ENCODE measurements at places on chromosomes 3 and 15. TPM values are rescaled to one million over a fixed set of nuclear protein-coding genes. Genes with fewer than 3 reads are reported as not detected.

C2CD4B gene
- not detected for total RNA-seq

MESP2 gene
- not detected for total RNA-seq

LRRIQ4 gene
- 0.14 TPM for total RNA-seq

ATP8B4 gene
- total RNA-seq, result 2.7 TPM

ANKDD1A gene
- 3.5 TPM for total RNA-seq

OXSR1 gene
- 33.0 TPM for total RNA-seq

EBLN2 gene
- 7.9 TPM for total RNA-seq

SLC12A1 gene
- not detected for total RNA-seq

MST1 gene
- 5.9 TPM for total RNA-seq

AHSG gene
- total RNA-seq, result not detected

REC114 gene
- total RNA-seq, result not detected

ANKRD63 gene
- total RNA-seq, result not detected

SLC28A1 gene
- total RNA-seq, result not detected
